Activated T-cell treated with anti-CD3 and anti-CD28 coated beads, Interleukin-2, amount 50 U/mL, for 4 hours (primary cell): ENCODE measurements at places on chromosomes 6 and 20. TPM values are rescaled to one million over a fixed set of nuclear protein-coding genes. Genes with fewer than 3 reads are reported as not detected.

DNA sequence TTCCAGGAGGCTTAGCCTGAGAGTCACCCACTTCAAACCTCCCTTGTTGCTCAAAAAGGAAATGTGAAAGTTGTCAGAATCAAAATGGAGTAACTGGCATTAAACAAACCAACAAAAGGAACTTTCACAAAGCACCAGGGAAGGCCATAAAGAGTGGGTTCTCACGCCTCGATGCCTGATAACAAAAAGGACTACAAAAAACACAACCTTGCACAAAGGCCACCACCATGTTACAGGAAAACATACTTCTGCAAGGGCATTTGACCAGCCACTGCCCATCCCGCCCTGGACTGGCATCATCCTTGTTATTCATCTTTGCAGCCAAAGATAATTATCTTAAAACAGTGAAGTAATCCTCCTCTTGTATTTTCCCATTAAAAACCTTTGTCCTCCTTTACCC lies 34.8 kb downstream of the RNASET2 start:
- no peak for DNase-seq

DNA sequence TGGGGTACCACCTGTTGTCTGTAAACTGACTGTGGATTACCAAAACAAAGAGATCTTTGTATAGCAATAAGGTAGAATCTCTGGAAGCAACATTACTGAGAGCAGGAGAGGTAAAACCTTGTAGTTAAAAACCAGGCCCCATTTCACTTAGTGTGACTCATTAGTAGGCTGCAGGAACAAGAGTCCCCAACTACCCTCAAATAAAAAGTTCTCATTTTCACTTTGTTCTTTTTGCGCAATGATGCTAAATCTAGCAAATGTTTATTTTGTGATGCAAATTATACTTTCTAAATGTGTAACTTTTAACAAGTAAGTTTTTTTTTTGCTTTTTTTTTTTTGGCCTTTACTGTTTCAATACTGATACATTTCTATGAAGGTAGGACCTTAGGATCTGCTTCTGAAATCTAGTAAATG lies 67.1 kb downstream of the ESF1 start:
- no peak for DNase-seq

- DNase-seq, result no peak
Observed at GRCh38 chr6:144248003-144248402, 37.1 kb upstream of the UTRN start.

DNA sequence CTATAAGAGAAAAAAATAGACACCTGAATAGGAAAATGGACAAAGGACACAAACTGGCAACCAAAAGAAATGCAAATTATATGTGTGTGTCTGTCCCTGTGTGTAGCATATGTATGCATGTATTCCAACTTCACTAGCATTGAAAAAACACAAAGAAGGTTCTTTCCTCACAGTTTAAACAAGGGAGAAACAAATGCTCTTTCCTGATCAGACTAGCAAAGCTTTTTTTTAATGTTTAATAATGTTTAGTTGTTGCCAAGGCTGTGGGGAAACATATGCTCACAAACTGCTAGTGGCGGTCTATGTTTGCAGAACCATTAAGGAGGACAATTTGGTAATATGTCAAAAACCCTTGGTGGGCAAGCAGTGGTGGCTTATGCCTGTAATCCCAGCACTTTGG lies 22.4 kb downstream of the SMLR1 start:
- DNase-seq, result no peak

DNA sequence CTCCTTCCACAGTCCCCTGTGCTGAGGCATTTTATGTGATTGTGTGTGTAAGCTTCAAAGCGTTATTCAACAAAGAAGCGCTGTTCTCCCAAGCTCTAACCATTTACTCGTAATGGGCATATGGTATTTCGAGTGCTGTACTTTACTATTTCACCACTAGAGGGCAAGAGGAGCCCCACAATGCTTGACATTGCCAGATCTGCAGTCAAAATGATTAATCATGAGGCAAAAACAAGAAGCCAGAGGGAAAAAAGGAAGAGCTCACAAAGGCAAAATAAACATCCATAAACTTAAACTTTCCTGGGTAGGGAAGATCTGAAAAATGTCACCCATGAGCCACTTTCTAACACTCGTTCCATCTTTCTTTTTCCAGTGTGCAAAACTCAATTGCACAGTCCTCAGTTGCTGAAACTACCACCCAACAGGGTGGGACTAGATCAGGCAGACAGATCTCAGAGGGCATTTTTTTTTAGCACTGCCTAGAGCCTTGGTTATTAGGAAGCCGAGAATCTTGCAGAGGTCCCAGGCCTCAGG lies 215.0 kb upstream of the PLCB4 start:
- DNase-seq, result no peak

WFDC12 gene
- not detected for total RNA-seq

MAP3K5 gene
- total RNA-seq, result 7.9 TPM

CCNC gene
- total RNA-seq, result 78.1 TPM

FLRT3 gene
- not detected for total RNA-seq
